ENCODE measurements at places on chromosomes 11 and 22.
A peak's percentile ranks its signal among the peaks of the same experiment; 100 is the strongest.

GRCh38 chr11:122313581-122313980 is 197.6 kb upstream of the BLID start:
- no peak for DNase-seq
- H3K4me1 ChIP-seq: peaks cover 32% of the 10 kb centered on the region
- peaks cover 3% of the 10 kb centered on the region for H3K27me3 ChIP-seq

DNA sequence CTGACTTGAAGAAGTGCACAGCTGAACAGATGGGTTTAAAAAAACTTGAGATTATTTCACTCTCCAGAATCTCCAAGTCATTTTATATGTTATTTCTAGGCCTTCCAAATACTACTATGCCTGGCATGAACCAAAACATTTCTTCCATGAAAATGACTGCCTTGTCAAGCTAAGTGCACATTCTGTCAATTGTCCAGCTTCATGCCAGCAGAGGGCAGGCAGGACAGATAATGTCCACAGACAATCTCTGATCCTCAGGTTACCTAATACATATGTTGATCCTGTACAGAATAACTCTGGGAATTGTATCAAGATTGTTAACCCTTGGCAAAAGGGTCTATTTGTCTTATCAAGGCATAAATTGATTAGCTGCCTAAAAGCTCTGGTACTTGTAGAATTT is 229.5 kb downstream of the AASDHPPT start:
- H3K4me1 ChIP-seq: no peaks in the 10 kb centered on the region
- H3K27me3 ChIP-seq: no peaks in the 10 kb centered on the region
- no peak overlapping the region for H3K4me3 ChIP-seq
- DNase-seq: no peak
- no peak overlapping the region for H3K27ac ChIP-seq

GRCh38 chr11:78351193-78351592 is 66.4 kb downstream of the GAB2 start:
- peaks cover 48% of the 10 kb centered on the region for H3K4me1 ChIP-seq
- H3K27ac ChIP-seq: peak overlapping the region; percentile 36
- DNase-seq: no peak
- H3K4me3 ChIP-seq: no peak overlapping the region

DNA sequence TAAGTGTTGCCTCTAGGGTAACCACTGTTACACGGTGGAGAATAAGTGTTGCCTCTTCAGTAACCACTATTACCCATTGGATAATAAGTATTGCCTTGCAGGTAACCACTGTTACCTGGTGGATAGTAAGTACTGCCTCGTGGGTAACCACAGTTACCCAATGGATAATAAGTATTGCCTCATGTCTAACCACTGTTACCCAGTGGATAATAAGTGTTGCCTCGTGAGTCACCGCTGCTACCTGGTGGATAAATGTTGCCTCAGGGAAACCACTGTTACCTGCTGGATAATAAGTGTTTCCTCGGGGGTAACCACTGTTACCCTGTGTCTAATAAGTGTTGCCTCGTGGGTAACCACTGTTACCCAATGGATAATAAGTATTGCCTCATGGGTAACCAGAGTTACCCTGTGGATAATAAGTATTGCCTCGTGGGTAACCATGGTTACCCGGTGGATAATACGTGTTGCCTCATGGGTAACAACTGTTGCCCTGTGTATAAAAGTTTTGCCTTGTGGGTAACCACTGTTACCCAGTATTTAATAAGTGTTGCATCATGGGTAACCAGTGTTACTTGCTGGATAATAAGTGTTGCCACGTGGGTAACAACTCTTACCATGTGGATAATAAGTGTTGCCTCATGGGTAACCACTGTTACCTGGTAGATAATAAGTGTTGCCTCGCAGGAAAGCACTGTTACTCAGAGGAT is 12.3 kb upstream of the NXPE4 start:
- H3K4me3 ChIP-seq: no peak overlapping the region
- H3K27ac ChIP-seq: no peak overlapping the region
- DNase-seq: peak; percentile 13
- H3K36me3 ChIP-seq: no peaks in the 10 kb centered on the region

- peak within 1 kb of the TSS; percentile 94 for H3K27ac ChIP-seq
- H3K4me1 ChIP-seq: peaks cover 32% of the 10 kb centered on the region
- peak; percentile 87 for DNase-seq
Observed at GRCh38 chr11:7513234-7514098, at the start of gene PPFIBP2. PPFIBP2 (plus strand) TSS chr11:7513999; CDS start chr11:7549476, 35,477 bp downstream.

GRCh38 chr11:107689317-107690202 is 22.3 kb downstream of the SLN start:
- no peak overlapping the region for H3K27ac ChIP-seq
- no peak overlapping the region for H3K4me3 ChIP-seq
- DNase-seq: no peak
- no peaks in the 10 kb centered on the region for H3K36me3 ChIP-seq
- peaks cover 6% of the 10 kb centered on the region for H3K27me3 ChIP-seq

DNA sequence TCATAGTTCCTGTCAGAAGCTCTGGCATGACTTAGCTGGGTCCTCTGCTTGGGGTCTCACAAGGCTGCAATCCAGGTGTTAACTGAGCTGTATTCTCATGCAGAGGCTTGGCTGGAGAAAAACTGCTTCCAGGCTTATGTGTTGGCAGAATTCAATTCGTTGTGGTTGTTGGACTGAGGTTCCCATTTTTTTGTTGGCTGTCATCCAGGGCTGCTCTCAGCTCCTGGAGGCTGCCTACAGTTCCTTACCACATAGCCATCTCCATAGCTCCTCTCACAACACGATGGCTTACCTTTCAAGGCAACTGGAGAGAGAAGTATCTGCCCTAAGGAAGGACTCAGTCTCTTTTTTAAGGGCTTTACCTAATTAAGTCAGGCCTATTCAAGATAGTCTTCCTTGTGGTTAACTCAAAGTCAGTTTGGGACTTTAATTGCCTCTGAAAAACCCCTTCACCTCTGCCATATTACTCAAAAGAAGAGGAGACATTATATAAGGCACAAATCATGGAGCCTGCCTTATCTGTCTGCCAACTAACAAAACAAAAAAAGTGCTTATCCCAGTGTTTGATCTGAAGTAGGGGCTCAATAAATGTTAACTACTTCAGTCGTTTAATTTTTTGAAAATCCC is 35.2 kb downstream of the OR2AG2 start:
- peaks cover 15% of the 10 kb centered on the region for H3K27me3 ChIP-seq
- DNase-seq: no peak
- no peak overlapping the region for H3K4me3 ChIP-seq
- H3K27ac ChIP-seq: no peak overlapping the region

GRCh38 chr11:110032957-110033570 is 60.1 kb upstream of the ZC3H12C start:
- H3K4me3 ChIP-seq: no peak overlapping the region
- H3K36me3 ChIP-seq: no peaks in the 10 kb centered on the region
- peaks cover 5% of the 10 kb centered on the region for H3K4me1 ChIP-seq
- peaks cover 2% of the 10 kb centered on the region for H3K27me3 ChIP-seq
- DNase-seq: no peak

DNA sequence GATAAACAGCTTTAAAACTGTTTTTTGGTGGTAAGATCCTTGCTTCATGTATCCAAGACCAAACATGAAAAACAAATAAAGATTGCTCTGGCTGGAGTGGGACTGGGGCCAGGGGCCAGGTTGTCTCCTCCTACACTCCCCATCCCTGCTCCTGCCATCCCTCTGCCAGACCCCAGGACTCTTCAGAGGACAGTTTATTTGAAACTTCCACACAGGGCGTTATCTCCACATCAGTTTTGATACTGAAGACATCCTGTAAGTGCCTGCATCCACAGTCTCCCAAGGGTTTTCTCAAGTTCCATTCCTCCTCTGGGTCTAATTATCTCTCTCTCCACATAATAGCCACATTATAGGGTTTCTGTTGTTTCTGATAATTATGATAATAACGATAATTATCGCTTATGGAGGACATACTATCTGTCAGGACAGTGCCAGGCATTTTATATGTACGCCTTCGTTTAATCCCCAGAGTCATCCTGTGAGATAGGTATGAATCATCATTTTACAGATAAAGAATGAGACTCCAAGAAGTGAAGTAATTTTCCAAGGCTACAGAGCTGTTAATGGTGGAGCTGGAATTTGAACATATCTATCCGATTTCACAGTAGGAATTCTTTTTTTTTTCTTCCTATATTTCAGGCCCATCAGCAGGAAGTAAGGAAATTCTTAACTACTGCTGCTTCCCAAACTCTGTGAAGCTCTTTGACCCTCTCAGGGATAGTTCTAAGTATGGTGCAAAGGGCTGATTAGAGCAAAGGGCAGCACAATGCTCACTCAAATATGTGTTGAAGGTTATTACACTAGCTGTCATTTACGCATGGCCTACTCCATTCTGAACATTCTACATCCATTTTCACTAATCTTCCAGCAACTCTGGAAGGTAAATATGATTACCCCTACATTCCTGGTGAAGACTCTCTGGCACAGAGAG is 488.0 kb upstream of the CCDC90B start:
- H3K4me1 ChIP-seq: peaks cover 24% of the 10 kb centered on the region
- no peaks in the 10 kb centered on the region for H3K27me3 ChIP-seq
- no peak overlapping the region for H3K27ac ChIP-seq
- no peak overlapping the region for H3K4me3 ChIP-seq
- no peaks in the 10 kb centered on the region for H3K36me3 ChIP-seq
- no peak for DNase-seq

- no peaks in the 10 kb centered on the region for H3K36me3 ChIP-seq
- peak overlapping the region; percentile 23 for H3K4me3 ChIP-seq
- no peaks in the 10 kb centered on the region for H3K27me3 ChIP-seq
- no peak for DNase-seq
Observed at GRCh38 chr22:24207264-24208011, 26.2 kb downstream of the SUSD2 start.

DNA sequence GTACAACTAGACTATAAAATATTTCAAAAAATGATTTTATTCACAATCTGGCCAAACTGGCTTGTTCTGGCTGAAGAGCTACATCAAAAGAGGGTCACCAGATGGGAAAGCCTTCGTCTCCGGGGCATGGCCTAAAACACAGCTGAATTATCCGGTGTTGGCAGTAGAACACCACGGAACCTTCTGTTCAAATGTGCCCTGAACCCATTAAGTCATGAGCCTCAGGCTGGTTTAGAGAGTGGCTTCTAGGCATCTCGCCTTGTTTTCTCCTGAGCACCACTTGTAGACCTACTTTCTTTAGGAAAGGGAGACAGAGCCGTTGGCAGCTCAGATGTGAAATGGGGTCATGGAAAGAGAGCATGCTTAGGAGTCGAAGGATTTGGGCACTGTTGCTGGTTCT is 890.2 kb downstream of the NTM start:
- no peak overlapping the region for H3K4me3 ChIP-seq
- DNase-seq: no peak
- H3K36me3 ChIP-seq: no peaks in the 10 kb centered on the region
- H3K4me1 ChIP-seq: no peaks in the 10 kb centered on the region

GRCh38 chr11:10397226-10397987 is 57.7 kb upstream of the AMPD3 start:
- no peaks in the 10 kb centered on the region for H3K36me3 ChIP-seq
- DNase-seq: no peak
- H3K27me3 ChIP-seq: no peaks in the 10 kb centered on the region
- H3K4me3 ChIP-seq: no peak overlapping the region
- peaks cover 17% of the 10 kb centered on the region for H3K4me1 ChIP-seq

DNA sequence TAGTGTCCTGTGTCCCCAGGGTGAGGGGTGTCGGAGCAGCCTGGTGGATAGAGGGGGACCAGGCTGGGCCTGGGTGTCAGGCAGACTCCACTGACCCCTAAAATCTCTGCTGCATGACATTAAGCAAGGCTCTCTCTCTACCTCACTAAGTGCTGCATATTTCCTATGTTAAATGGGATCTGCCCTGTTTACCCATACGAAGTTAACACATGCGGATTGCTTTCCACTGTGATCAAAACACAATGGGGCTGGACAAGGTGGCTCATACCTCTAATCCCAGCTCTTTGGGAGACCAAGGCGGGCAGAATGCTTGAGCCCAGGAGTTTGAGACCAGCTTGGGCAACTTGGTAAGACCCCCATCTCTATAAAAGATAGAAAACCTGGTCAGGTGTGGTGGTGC is 426.2 kb downstream of the MIAT start:
- H3K36me3 ChIP-seq: no peaks in the 10 kb centered on the region
- no peak for DNase-seq
- H3K27me3 ChIP-seq: peaks cover 48% of the 10 kb centered on the region
- H3K4me3 ChIP-seq: no peak overlapping the region
- peaks cover 7% of the 10 kb centered on the region for H3K4me1 ChIP-seq

DNA sequence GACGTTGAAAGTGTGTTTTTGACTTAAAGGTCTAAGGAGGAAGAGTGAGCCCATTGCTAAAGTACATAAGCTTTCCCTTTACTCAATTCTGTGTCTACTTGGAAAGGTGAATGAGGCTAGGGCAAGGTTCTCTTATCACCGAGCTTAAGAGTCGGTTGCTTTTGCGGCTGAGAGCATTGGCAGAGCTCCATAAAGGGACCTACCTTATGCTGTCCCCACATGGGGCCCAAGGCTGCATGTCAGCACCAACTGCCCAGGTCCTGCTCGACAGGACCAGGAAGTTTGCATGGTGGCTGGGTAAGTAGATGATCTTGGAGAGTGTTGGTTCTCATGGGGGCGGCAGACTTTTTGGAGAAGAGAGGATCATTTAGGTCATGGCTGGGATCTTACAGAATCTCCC is 91.2 kb downstream of the ZBTB16 start:
- DNase-seq: no peak
- H3K27me3 ChIP-seq: peaks cover 74% of the 10 kb centered on the region
- H3K36me3 ChIP-seq: no peaks in the 10 kb centered on the region
- H3K27ac ChIP-seq: no peak overlapping the region

DNA sequence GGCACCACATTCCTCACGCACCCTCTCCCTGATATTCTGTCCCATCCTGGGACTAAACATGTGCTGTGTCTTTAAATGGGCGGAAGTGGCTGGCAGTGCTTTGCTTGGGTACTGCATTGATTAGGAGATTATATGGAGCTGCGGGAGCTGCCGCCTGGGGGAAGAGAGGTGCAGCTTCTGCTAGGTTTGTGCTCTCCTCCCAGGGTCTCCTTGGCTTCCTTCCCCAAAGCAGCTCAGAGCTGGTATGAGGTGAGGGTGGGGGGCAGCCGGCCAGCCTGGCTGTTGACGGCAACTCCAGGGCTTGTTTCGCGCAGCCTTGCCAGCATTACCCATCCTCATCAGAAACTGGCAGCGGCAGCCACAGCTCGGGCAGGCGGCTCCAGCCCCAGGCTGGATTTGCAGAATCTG is 95.4 kb downstream of the GRAMD1B start:
- H3K36me3 ChIP-seq: no peaks in the 10 kb centered on the region
- no peak overlapping the region for H3K27ac ChIP-seq
- no peak for DNase-seq
- peaks cover 8% of the 10 kb centered on the region for H3K4me1 ChIP-seq

GRCh38 chr22:35540595-35541253 is at the start of gene RASD2:
RASD2 (plus strand) TSS chr22:35540831; CDS start chr22:35546810, 5,979 bp downstream.
- H3K27ac ChIP-seq: no peak within 1 kb of the TSS
- DNase-seq: no peak
- H3K27me3 ChIP-seq: peaks cover 63% of the 10 kb centered on the region
- no peaks in the 10 kb centered on the region for H3K36me3 ChIP-seq
- peak within 1 kb of the TSS; percentile 80 for H3K4me3 ChIP-seq
- peaks cover 4% of the 10 kb centered on the region for H3K4me1 ChIP-seq

GRCh38 chr22:39594411-39594810 is 23.9 kb downstream of the CACNA1I start:
- H3K4me1 ChIP-seq: peaks cover 7% of the 10 kb centered on the region
- H3K27me3 ChIP-seq: peaks cover 34% of the 10 kb centered on the region
- no peak overlapping the region for H3K27ac ChIP-seq
- H3K36me3 ChIP-seq: no peaks in the 10 kb centered on the region
- H3K4me3 ChIP-seq: no peak overlapping the region
- no peak for DNase-seq
